ENCODE measurements at places on chromosomes 16 and 17.

GRCh38 chr16:49588729-49589384 lies 215.3 kb downstream of the C16orf78 start:
- DNase-seq = peak; percentile 35

- DNase-seq = no peak
Observed at GRCh38 chr17:71113347-71113746, 944.0 kb downstream of the KCNJ2 start.

DNA sequence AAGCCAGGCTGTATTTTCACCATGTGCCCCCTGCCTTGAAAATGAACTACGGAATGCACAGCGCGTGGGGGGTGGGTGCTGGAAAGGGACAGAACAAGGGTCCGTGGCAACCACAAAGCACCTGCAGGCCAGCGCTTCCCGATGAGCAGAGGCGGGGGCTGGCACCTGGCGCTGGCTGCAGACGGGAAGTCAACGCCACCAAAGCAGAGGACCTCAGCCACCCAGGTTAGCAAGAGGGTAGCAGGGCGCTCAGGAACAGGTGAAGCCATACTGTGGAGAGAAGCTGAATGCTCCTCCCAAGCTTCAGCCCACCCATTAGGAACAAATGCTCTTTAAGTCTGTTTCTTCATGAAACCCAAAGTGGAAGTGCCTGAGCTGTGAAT lies 64.7 kb downstream of the KLHDC4 start:
- DNase-seq = no peak

- peak; percentile 68 for DNase-seq
Observed at GRCh38 chr17:51119415-51120356, 982 bp downstream of the SPAG9 start.

- no peak for DNase-seq
Observed at GRCh38 chr16:13926464-13926863, 6.5 kb downstream of the ERCC4 start.

Data from RKO (cell line).